Activated T-cell treated with anti-CD3 and anti-CD28 coated beads, Interleukin-2, amount 50 U/mL, for 4 hours (primary cell): ENCODE measurements at places on chromosomes 2 and 18.

DNA sequence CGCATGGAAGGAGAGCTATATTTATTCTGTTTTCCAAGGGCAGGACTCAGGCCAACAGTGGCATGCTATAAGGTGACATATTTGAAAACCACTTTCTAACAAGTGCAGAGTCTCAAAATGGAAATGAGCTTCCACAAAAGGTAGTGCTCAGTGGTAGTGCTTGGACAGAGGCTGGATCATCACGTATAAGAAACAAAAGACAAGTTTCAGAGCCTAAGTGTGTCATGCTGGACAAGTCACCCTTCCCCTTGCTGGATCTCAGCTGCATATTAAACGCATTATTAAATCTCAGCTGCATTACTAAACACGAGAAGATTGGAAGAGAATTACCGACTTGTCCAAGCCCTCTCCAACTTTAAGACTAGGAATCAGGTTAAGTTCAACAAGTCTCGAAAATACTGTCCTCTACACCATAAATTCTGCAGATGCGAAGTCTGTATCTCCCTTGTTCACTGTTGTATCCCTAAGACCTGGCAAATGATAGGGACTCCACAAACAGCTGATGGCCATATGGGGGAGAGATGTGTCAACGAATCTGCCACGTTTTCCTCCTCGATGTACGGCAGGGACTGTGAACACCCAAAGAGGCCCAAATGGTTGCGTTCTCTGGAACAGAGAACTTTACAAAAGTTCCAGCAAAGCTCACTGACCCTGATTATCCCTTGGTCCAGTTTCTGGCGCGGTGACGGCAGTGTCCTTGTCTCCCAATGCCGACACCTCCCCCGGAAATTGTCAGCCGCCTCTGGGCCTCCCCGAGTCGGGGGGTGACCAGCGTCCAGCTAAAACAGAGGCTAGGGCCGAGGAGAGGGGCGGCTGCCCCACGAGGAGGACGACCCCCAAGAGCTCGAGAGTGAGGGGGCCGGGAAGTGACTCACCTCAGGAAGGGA, 611 bp downstream of the NOL10 start:
- no peak for DNase-seq

GRCh38 chr2:161844822-161845221, 220.6 kb downstream of the SLC4A10 start:
- no peak for DNase-seq

DNA sequence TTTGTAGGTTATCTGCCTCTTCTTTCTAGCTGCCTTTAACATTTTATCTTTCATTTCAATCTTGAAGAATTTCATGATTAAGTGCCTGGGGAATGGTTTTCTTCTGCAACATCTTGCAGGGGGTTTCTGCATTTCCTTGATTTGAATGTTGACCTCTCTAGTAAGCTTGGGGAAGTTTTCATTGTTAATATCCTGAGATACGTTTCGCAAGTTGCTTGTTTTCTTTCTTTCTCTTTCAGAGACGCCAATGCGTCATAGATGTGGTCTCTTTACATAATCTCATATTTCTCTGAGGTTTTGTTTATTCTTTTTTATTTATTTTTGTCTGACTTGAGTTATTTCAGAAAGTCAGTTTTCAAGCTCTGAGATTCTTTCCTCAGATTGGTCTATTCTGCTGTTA, 225.7 kb downstream of the XIRP2 start:
- no peak for DNase-seq

- no peak for DNase-seq
Observed at GRCh38 chr2:9803023-9803805, 40.1 kb upstream of the TAF1B start.

DNA sequence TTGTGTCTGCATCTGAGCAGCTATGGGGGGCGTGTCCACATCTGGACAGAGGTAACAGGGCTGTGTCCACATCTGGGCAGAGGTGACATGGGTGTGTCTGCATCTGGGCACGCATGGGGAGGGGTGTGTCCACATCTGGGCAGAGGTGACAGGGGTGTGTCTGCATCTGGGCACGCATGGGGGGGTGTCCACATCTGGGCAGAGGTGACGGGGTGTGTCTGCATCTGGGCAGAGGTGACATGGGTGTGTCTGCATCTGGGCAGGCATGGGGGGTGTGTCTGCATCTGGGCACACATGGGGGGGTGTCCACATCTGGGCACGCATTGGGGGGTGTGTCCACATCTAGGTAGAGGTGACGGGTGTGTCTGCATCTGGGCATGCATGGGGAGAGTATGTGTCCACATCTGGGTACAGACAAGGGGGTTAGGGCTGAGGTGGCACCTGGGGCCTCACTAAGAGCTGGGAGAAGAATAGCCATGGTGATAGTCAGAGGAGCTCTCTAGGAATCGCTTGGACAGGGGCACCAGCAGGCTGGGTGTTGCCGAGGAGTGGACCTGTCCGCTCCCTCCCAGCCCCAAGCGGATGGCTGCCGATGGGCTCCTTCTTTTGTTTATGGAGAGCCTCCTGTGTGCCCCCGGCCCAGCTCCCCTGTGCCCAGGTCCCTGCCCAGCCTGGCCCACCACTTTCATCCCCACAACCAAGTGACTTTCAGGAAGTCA, 177.8 kb downstream of the EIPR1 start:
- DNase-seq, result no peak

DNA sequence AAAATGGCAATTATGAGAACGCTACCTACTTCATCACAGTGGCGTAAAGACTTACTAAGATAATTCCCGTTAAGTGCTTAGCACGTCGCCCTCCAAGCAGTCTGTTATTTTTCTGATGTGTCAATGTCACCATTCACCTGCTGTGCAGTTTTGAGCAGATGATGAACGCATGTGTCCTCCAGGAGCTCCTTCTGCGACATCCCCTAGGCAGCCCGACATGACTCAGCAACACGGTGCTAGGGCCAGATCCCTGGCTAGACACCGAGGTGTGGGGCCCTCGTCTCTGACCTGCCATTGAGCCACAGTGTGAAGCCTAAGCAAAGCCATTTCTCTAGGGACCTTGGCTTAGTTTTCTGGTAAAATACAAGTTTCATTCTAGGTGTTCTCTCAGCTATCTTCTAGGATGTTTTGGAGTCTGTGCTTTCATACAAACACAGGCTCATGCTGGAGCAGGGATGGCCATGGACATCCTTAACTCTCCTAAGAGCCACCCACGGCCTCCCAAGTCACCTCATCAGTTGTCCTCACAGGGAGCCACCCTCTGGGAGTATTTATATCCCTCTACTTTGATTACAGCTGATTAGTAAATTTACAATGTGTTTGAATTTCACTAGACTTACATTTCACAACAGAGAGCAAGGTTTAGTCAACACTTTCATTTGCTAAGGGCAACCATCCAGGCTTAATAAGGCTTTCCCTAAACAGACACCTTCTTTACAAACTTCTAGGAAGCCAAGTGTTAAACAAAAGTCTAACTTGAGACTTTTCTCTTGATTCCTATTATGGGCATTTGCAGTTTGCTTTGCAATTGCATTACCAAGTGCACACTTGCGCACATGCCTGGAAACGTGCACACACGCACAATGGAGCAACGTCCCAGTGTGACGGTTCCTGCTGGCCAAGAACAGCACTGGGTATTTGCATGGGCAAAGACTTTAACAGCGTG, 376.8 kb upstream of the ID2 start:
- DNase-seq, result no peak

GRCh38 chr18:76496194-76496890, 1.3 kb upstream of the ZNF516 start:
- DNase-seq, result peak; percentile 21

DNA sequence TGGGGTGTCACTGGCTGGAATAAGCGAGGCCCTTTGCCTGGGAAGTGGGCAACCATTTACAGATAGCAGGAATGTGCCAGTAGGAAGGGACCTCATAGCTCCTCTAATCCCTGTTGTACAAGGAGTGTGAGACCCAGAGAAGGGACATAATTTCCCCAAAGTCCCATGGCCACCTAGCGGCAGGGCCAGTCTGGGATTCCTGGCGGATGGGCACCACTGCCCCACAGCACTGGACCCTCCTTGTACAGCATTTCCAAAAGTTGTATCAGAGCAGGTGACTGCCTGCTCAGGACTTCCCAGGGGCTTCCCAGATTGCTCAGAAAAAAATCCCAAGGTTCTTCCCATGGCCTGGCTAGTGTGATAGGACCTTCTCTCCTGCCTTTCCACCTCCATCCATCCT, 185.8 kb downstream of the GLI2 start:
- DNase-seq, result no peak

DNA sequence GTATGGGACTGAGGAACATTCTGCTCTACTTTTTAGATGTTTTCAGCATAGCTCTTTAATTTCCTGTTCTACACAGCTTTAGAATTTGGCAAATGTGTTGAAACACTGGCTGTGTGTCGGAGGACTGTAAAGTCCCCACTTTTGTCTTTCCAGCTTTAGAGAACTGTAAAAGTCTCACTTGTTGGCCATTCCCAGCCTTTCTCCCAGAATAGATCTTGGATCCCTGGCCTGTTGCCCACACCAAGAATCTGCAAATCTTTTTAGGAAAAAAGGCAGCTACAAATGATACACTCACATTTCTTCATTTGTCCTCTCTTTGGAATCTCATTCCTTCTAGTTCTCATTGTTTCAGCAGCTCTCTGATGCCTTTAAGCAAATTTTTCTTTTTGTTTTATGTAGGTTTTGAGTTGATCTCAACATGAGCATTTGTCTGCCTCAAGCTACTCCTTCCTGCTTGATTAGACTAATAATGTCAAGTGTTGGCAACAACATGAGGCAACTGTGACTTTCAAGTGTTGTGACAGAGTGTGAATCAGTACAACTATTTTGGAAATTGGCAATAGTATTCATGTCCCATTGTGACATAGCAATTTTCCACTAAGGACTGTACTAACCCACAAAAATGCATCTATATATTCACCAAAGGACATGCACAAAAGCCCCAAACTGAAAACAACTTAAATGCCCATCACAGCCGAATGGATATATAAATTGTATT, 610.8 kb downstream of the EPHA4 start:
- DNase-seq, result no peak

DNA sequence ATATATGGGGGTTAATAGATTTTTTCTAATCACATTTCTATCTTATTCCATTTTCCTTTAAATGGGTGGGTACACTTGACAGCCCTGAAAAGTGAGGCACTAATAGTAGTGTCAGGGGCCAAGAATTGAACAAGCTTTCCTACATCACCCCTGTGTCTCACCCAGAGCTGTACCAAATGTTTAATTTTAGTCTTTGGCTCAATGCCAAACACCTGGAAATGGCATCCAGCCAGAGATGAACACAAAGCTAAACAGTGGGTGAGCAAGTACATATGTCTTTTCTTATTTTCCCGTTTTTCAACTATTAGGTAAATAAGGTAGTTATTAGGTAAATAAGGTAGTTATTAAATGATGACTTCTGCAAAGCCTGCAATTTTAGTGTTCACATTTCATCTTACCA, 276.3 kb upstream of the ERBB4 start:
- no peak for DNase-seq

- DNase-seq, result no peak
Observed at GRCh38 chr2:76749858-76750257, 772.3 kb downstream of the LRRTM4 start.

DNA sequence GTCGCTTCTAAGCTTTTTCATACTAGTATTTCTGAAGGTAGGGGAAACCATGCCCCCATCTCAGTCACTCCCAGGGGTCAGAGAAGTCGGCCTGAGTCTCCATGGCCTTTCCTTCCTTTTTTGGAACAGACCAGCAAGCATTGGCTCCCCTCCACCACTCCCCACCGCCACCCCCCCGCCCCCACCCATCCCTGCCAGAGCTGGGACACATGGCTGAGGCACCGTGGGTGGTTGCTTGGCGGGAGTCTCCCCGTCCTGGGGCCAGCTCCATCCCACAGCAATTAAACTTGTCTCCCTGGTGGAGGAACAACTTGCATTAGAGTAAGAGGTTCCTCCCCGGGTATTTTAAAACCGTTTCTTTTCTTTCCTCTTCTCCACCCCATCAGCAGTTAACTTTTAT, 100.8 kb upstream of the TFPI start:
- DNase-seq, result no peak

- no peak for DNase-seq
Observed at GRCh38 chr2:108949316-108950239, 39.4 kb downstream of the EDAR start.

DNA sequence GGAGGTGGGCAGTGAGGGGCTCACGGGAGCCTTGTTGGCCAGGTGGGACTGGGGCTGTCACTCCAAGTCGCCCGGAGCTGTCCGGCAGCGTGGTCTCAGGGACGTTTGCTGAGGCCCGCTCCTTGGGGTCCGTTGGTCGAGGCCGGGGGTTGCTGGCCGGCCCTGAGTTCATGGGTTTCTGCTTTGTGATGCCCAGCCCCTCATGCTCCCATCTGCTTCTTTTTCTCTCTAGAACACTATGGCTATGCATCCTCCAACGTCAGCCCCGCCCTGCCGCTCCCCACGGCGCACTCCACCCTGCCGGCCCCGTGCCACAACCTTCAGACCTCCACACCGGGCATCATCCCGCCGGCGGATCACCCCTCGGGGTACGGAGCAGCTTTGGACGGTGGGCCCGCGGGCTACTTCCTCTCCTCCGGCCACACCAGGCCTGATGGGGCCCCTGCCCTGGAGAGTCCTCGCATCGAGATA, 14.5 kb downstream of the NFATC1 start:
- no peak for DNase-seq

GRCh38 chr2:203599509-203599908, 64.4 kb upstream of the RAPH1 start:
- DNase-seq, result no peak

GRCh38 chr2:178306352-178307073, 112.2 kb downstream of the OSBPL6 start:
- DNase-seq, result no peak
